ENCODE measurements at places on chromosomes 5 and 9.

- DNase-seq = no peak
These were observed 15.7 kb upstream of the IL6ST start for GRCh38 chr5:56010431-56010830.

DNA sequence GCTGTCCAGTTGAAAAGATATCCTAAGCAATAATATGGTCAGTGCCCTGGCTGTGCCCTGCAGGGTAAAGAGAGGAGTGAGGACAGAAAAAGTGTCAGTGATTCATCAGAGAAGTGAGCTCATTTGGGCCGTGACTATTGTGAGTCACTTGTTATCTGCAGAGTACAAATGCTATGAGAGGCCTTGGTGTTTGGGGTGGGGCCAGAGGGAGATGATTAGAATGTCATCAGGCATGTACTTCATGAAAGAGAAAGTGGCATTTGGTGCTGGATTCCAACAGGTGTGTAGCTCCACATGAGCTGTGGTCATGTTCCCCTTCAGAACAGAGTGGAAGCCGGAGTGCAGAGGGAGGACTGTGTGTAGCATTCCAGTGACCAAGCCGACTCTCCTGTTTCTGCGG is 174.1 kb downstream of the KDM4C start:
- no peak for DNase-seq

GRCh38 chr5:115366223-115366622 is 69.8 kb upstream of the CCDC112 start:
- DNase-seq = no peak

- DNase-seq = no peak
These were observed 260.3 kb downstream of the NDUFS4 start for GRCh38 chr5:53820802-53821171.

- DNase-seq = no peak
These were observed 98.8 kb downstream of the LHX2 start for GRCh38 chr9:124110307-124110915.

DNA sequence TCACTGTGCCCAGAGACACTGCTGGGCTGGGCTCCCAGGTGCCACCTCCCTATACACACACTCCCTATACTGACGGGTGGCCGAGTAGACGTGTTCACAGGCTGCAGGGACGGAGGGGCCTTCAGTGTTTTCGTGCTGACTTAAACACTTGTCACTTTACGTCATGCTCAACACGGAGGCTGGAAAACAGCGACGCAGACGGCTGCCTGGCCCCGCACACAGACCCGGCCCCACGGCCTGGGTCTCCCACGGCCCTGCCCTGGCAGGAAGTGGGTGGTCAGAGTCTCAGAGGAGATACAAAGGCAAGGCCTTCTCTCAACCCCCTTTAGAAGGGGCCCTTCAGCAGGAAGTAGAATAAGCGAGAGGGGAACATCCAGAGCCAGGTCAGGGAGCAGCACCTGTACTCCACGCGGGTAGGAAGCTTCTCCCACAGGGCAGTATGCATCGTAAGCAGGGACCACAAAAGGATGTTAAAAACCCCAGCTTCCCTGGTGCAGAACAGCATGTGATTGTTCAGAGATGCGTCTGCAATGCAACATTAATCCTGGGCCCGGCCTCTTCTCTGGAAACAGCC is 11.9 kb upstream of the TBC1D9B start:
- no peak for DNase-seq

- DNase-seq = no peak
These were observed 131.6 kb downstream of the TLR4 start for GRCh38 chr9:117835798-117836197.

GRCh38 chr5:159263569-159263905 is 447 bp downstream of the UBLCP1 start:
- DNase-seq = no peak

DNA sequence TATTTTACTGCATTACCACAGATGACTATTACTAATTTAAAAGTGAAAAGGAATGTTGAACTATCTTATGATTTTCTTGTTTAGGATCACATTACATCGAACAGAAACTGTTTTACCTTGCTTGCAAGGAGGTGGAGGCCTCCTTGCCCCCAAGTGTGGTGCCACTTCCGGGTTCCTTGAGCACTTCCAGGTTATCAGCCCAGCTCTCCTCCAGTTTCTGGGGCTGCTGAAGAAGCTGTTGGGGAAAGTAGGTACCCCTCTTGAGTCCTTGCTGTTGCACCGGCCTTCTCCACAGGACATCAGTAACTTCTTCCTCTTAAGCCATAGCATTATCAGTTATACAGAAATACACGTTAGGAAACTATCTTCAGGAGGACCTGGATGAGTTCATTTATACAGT is 278.2 kb downstream of the DMRT2 start:
- no peak for DNase-seq

GRCh38 chr9:92804727-92805126 is 40.1 kb upstream of the BICD2 start:
- DNase-seq = no peak

- DNase-seq = no peak
These were observed 291.7 kb downstream of the TRPM3 start for GRCh38 chr9:70829591-70830265.

- DNase-seq = no peak
These were observed 63.5 kb downstream of the C9orf50 start for GRCh38 chr9:129557192-129558036.

DNA sequence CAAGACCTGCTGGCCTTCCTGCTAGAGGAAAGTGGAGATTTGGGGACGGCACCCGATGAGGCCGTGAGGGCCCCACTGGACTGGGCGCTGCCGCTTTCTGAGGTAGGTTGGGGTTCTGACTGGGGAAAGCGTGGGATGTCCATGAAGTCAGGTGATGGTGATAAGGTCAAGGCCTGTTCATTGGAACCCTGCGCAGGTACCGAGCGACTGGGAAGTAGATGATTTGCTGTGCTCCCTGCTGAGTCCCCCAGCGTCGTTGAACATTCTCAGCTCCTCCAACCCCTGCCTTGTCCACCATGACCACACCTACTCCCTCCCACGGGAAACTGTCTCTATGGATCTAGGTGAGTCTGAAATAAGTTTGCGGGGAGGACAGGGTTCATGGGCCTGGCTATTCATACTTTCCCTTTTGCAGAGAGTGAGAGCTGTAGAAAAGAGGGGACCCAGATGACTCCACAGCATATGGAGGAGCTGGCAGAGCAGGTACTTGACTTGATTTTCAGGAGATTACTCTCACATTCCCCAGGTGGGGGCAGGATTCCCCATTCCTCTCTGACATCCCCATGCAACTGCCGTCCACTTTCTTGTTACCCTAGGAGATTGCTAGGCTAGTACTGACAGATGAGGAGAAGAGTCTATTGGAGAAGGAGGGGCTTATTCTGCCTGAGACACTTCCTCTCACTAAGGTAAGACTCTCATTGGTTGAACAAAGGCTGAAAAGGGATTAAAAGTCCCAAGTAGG is 505 bp downstream of the CREB3 start:
- no peak for DNase-seq

DNA sequence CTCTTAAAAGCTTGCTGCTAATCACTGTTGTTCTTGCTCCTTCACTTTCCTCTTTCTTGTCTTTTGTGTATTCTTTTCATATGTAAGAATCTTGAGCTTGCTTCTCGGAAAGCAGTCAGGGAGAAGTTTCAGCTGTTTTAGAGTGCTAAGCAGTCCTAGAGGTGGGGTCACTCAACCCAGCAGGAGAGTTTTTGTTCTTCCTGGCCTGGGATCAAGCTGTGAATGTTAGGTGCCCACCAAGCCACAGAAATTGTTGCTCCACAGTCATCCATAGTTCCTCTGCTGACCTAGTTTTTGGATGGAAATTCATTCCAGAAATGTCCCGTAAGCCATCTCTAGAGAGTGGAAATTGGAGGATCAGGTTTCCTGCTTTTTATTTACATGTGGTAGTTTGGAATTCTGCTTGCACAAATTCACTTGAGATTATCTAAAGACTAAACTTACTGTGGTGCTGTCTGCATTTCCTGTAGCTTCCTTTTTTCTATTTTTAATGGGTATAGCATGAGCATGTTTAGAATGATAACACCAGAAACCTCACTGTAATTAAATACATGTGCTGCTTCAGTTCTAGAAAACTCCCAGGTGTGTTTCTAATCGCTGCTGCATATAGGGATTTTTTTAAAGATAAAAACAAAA is 108.7 kb downstream of the MAST4 start:
- DNase-seq = no peak

DNA sequence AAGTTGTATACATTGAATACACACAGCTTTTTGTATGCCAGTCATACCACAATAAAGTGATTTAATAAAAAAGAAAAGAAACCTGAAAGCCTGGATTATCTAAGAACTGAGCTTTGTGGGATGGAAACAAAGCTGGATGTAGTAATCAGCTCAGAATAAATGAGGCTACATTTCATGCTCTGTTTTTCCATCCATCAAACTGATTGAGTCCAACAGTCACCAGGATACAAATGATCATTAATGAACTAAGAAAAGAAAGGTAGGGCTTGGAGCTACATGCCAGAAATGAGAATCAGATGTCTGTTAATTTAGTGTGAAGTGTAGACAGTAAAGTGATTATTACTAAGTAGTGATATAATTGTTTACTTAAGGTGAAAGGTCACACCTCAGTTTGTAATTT is 109.8 kb upstream of the TARS1 start:
- no peak for DNase-seq

- DNase-seq = no peak
These were observed 106.7 kb downstream of the MCTP1 start for GRCh38 chr5:95178046-95178651.

DNA sequence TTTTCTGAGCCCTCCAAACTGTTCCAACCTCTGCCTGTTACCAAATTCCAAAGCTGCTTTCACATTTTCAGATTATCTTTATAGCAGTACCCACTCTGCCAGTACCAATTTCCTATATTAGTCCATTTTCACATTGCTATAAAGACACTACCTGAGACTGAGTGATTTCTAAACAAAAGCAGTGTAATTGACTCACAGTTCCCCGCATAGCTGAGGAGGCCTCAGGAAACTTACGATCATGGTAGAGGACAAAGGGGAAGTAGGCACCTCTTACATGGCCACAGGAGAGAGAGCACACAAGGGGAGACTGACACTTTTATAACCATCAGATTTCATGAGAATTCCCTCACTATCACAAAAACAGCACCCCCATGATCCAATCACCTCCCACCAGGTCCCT is 105.0 kb downstream of the DTWD2 start:
- DNase-seq = no peak

- DNase-seq = no peak
These were observed 8.0 kb downstream of the SRFBP1 start for GRCh38 chr5:121969660-121970295.

GRCh38 chr5:174301848-174302625 is 256.5 kb downstream of the NSG2 start:
- DNase-seq = no peak

- no peak for DNase-seq
These were observed 73.3 kb upstream of the PCA3 start for GRCh38 chr9:76690973-76691370.

DNA sequence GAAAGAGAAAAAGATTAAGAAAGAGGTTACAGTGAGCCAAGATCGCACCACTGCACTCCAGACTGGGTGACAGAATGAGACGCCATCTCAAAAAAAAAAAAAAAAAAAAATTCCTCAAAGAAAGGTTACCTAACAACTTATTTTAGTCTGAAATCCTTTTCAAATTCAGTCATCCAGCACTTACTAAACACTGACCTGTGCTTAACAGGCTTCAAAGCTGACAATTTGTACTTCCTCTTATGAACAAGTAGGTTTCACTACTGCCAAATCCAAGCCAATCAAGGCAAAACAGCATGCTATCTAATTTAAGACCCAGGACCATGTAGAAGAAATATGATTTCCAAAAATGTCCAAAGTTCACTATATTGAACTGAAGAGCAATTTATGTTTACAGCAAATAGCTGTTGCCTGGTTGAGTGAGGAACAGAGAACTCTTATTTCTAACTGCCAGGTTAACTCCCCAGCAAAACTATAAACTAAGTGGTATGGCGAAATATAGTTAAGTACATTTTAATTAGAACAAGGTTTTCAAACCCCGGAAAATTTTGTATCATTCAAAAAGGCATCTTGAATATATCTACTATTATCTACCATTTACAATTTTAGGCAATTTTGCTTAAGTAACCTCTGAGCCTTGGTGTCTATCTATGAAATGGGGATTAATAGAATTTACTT is 13.4 kb downstream of the PWWP2A start:
- DNase-seq = no peak

DNA sequence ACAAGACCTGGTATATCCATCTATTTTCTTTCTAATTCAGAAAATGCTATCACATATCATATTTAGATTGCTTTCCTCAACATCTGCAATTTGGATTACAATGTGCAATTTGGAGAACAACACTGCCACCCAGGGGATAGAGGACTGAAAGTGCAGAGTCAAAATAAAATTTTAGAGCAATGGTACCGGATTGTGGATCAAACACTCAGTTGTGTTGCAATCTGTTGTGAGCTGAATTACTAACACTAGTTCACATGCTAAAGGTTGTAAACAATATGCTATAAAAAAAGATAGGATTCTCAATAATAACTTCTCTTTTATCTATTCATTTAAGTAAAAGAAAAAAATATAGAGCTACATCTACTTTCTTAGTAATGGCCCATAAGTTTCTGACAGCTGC is 11.9 kb upstream of the SRFBP1 start:
- DNase-seq = no peak

GRCh38 chr9:5569409-5569808 is 59.1 kb downstream of the PDCD1LG2 start:
- DNase-seq = no peak
